NCI-H526 treated with DMSO at 0.1 percent for 48 hours (cell line): ENCODE measurements at places on chromosomes 4 and X.

- DNase-seq = no peak
Observed at GRCh38 chrX:8728932-8729535, 2.9 kb downstream of the ANOS1 start.

DNA sequence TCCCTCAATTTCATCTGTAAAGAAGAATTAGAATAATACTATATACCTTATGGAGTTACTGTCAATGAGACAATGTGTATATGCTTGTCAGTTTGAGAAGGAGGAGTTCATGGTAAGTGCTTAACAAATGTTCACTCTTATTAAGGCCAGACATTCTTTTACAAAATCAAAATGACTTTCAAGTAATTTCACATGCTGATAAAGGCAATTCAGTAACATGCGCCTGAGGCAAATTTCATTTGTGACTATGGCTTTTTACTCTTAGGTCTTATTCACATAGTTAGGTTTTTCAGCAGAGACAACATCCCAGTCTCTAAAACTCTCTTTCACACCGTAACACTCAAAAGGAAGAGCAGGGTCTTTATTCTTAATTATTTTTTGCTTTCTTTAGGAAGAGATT, 174.4 kb downstream of the CAMK2D start:
- no peak for DNase-seq

GRCh38 chr4:13597604-13598003, 29.9 kb downstream of the BOD1L1 start:
- no peak for DNase-seq

DNA sequence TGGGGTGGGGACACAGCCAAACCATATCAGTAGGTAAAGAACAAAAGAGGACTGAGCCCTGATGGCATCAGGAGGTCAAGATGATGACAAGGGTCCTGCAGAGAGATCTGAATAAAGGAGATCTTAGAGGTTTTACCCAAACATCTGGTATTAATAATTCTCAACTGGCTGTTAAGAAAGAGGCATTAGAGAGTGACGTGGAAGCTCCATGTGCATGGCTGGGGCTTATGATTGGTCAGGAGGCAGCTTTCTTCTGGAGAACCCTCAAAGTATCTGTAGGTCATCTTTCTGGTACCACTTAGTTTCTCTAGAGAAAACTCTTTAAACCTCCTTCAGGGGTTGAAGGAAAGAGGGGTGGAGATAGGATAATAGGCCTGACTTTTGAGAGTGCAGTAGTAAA, 18.7 kb downstream of the MGST2 start:
- no peak for DNase-seq

- peak; percentile 11 for DNase-seq
Observed at GRCh38 chr4:184028561-184029374, 123.7 kb downstream of the STOX2 start.
